ENCODE measurements at places on chromosomes 2 and 18.

DNA sequence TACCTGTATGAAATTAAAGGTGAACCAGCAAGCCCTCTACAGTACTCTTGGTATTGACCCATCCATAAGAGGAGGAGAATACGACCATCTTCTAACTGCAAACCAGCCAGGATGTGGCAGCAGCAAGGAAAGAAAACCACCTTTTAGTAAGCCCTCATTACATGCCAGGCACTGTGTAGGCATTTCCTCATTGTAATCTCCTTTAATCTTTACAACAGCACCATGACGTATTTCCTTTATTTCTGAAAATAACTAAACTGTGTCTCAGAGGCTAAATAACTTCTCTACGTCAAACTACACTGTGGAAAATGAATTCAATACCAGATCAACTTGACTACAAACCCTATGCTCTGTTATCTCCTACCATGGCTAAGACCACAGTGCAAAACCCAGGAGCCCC is 18.2 kb downstream of the WDR35 start:
- no peak for DNase-seq

GRCh38 chr2:162734866-162735265 is 103.7 kb downstream of the KCNH7 start:
- no peak for DNase-seq

GRCh38 chr2:1060987-1061386 is 110.3 kb downstream of the SNTG2 start:
- no peak for DNase-seq

DNA sequence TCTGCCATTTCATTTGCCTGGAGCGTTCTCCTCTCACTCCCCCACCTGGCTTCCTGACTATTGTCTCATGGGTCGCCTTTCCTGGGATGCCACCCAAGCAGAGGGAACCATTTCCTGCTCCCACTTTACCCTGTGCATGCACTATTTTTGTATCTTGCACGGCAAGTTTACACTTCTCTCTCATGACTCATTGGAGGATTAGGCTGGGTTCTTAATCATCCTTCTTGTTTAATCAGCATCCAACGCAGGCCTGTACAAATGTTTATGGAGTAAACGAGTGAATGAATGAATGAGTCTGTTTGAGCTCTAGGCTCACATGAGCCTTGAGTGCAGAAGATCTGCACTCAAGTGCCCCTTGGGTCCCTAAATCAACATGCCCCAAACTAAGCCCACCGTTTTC is 3.8 kb upstream of the ARHGAP25 start:
- no peak for DNase-seq

DNA sequence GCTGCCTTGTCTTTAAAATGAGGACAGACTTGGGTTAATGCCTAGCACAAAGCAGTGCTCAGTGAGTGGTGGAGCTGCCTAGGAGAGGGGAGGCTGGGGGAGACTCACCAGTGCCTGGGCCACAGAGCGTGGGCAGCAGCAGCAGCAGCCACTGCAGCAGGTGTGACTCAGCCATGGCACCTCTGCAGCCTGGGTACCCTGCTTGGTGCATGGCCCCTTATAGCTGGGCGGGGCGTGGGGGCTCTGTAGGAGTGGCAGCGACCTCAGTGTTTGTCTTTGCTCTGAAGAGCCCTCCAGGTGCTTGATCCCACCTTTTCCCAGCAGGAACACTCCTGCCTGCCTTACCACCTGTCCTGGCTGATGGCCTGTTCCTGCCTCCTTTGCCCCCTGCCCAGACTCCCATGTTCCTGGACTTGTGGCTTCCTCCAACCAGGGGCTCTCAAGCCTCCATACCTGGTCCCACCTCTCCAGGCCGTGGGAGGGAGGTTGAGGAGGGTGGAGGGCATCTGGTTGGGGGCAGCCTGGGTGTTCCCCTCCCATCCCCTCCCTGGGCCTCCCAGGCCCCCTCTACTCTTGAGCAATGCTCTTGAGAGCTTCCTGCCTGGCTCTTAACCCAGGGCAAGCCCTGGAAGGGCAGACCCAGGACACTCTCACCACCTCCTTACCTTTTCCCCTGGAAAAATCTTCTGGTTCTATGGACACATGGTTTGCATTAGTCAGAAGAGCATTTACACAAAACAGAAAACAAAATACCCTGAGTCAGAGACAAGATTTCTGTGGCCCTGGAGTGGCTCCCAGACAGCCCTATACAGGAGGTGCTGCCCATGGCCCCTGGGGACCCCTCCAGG is at the start of gene SFTPB:
Gene SFTPB, minus strand, starts transcription at position 191 of the 848 bp plus-strand sequence. Its CDS starts 16 bp downstream, at position 175.
- DNase-seq: peak; percentile 39

DNA sequence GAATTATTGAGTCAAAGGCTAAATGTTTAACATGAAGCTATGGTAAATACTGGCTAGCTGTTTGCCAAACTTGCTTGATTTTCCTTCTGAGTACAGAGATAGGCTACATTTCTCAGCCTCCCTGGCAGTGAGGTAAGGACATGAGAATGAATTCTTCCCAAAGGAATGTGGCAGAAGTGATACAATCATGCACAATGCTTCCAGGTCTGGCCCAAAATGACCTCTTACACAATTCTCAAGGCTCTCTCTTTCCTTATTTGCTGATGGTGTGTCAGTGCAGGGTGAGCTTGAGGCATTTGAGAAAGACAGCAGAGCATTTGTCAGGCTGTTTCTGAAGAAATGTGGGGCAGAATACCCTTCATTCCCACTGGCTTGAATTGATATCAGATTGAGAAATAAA is 95.6 kb upstream of the NABP1 start:
- no peak for DNase-seq

DNA sequence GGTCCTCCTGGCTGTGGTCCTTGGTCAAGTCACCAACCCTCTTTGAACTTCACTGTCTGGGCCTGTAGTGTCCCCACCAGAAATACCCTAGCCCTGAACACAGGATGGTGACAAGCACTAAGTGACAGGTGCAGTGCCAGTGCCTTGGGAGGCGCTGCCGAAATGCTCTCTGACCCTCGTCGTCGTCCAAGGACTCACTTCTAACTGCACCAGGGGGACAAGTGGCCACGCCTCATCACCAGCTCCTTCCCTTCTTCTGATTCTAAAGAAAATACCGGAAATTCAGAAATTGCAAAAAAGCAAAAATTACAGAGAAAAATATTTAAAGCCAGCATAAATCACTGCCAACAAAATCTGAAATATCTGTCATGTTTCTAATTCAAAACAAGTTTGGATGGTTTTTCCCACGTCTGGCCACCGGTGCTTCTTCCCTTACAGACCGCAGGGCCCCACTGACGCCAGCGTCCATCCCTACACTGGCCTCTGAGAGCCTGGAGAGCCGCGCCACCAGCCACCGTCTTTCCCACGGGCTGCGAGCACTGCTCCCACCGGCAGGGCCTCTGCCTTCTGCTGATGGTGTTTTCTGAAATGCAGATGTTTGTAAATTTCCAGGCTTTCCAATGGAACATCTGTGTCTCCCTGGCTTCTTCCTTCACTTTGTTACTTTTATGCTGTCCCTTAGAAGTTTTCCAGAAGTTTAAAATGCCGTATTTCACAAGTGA is 37.4 kb upstream of the GPC1 start:
- DNase-seq: no peak

DNA sequence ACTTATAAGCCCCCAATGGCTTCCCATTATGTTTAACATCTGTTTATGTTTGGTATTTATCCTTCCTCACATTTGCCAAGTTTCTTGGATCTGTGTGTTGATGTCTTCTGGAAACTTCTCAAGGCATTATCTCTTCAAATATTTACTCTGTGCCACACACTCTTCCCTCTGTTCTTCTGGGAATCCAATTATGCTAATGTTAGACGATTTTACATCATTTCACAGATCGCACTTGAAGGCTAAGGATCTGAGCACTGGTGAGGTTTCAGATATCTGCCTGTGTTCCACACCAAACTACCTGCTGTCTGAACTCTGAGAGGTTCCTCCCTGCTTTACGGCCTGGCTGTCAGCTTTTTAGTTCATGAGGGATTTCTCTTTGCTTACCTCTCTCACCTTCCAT is 10.1 kb downstream of the AOX1 start:
- no peak for DNase-seq

DNA sequence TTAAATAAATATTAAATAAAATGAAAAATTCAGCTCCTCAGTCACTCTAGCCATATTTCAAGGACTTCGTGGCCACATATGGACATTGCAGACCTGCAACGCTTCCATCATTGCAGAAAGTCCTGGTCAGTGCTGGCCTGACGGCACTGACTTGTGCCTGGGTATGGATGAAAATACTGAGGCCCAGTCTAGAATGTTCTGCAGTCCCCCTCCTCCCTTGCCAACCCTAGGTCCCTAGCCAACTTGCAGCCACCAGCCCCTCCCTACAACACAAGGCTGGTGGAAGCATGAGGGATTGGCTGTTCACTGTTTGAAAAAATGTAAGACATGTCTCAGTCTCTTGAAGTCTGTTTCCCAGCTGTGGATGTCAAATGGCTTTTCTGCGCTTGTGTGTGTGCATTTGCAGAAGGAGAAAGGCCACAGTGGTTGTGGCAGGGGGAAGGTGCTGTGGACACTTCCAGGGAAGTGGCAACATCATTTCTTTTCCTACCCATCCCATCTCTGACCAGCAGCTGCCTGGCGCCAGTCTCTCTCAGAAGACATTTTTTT is 9.9 kb downstream of the IGFBP5 start:
- DNase-seq: no peak

DNA sequence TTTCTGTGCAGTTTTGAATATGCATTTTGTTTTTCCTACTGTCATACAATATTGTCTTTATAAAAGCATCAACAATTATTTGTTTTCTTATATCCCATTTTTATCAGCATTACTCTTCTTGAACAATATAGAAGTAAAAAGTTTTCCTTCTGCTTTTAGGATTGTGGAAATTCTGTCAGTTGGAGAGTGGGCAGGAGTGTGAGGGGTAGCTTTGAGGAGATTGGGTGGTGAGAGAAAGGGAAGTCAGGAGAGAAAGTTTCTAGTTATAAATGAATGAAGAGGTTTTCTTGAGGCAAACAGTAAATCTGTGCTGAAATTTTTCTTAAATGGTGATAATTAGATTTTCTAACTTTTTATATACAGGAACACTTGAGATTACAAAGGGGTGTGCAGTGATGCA is 151.7 kb upstream of the NOSTRIN start:
- DNase-seq: no peak

GRCh38 chr18:63468575-63468974 is 8.2 kb upstream of the SERPINB5 start:
- no peak for DNase-seq

GRCh38 chr2:98806236-98806697 is 75.3 kb upstream of the MGAT4A start:
- peak; percentile 70 for DNase-seq

- no peak for DNase-seq
Observed at GRCh38 chr2:40034801-40035200, 255.7 kb upstream of the THUMPD2 start.

GRCh38 chr18:22489704-22490103 is 72.0 kb upstream of the CTAGE1 start:
- no peak for DNase-seq

DNA sequence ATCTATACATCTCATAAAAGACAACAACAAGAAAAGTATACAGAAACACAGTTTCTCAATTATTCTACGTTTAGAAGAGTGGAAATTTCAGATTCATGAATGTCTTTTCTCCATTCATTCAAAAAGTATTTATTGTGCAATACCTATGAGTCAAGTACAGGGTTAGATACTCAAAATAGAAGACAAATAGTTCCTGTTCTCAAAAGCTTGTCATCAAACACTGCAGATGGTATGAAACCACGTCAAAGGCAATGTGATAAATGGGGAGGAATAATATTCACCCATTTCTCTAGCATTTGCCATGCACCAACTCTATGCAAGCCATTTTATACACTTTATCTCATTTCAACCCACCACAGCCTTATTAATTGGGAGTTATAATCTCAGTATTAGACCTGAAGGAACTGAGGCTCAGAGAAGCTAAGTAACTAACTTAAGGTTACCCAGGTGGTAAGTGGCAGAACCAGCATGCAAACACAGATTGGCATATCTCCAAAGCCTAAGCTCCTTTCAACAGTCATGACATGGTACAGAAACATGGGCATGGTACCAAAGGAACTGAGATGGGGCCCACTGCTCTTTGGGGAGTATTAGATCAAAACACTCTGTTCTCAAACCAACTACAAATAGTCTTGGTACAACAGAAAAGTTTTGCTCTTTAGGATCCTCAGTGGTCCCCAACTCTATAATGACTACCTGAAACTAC is 67.2 kb upstream of the NPAS2 start:
- DNase-seq: no peak

GRCh38 chr2:188130317-188130716 is 161.4 kb upstream of the GULP1 start:
- DNase-seq: no peak

DNA sequence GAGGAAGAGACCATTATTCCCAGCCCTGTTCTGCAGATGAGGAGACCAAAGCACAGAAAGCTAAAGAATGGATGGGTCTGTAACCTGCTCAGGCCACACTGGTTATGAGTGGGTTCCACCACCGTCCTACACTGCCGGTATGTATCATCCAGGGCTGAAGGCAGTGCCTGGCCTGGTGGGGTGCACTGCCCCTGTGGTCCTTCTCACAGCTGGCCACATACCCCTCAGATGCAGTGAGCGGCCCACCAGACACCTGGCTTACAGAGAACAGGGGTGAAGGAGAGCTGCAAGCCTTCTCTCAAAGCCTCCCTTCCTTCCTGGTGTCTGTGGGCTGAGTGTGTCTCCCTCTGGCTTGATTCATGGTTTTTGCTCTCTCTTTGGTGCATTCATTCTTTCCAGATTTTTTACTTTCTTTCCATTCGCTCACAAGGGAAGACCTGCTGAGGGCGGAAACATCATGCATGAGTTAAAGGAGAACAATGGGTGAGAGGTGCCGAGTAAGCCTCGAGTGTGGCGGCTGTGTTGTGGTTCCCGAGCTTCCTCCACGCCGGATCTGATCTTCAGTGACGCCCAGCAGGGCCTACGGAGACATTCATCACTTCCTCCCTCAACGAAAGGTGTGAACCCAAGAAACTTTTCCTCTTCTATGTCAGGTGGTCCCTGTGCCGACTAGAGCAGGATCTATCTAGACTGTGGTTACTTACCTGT is 62.1 kb upstream of the REL start:
- no peak for DNase-seq

DNA sequence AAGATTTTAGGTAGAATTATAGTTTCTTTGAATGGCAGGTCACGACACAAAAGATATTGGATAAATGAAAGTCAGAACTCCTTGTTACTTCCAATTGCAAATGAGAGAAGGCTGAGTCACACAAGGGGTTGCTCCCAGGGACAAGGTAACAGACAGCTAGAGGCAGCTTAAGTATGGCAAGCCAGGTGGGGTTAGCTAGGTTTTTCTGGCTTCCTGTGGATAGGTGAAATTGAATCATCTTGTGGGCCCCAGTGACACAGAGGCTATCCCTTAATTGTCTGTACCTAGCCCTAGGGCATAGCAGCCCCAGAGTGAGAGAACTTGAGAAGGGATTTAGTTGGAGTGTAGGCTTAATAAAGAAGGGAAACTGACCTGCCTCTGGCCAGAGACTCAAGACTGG is 407.7 kb upstream of the SLC8A1 start:
- no peak for DNase-seq

- no peak for DNase-seq
Observed at GRCh38 chr18:78362198-78362597, 617.4 kb upstream of the SALL3 start.

- no peak for DNase-seq
Observed at GRCh38 chr2:182182436-182182835, 196.8 kb downstream of the PPP1R1C start.

All from NCI-H1105 treated with DMSO at 0.1 percent for 48 hours (cell line).